ENCODE measurements at places on chromosomes 7 and 10.

GRCh38 chr10:116097239-116097784 is 175.7 kb downstream of the GFRA1 start:
- no peak for DNase-seq

- peak; percentile 8 for DNase-seq
Measured at GRCh38 chr10:7412237-7412927, 1.5 kb upstream of the SFMBT2 start.

DNA sequence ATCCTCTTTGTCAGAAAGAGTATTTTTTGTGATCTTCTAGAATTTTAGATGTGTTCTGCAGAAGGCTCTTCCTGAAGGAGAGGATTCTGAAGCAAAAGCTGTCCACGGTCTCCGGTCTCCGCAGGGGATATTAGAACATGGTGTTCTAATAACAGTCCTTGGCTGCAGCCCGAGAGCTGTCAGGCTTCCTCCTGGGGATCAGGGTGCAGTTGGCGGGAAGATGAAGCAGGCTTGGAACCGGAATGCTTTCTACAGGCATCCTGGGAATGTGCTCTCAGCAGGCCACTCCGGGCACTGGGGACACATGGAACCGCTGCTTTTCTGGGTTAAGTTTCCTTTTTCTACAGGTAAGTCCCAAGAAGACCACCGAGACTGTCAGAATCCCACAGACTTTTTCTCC is 118.6 kb upstream of the PARD3 start:
- DNase-seq, result no peak

- no peak for DNase-seq
Measured at GRCh38 chr10:125054669-125055268, 105.6 kb downstream of the CTBP2 start.

GRCh38 chr7:130372402-130373165 is 7.7 kb upstream of the CPA1 start:
- no peak for DNase-seq

DNA sequence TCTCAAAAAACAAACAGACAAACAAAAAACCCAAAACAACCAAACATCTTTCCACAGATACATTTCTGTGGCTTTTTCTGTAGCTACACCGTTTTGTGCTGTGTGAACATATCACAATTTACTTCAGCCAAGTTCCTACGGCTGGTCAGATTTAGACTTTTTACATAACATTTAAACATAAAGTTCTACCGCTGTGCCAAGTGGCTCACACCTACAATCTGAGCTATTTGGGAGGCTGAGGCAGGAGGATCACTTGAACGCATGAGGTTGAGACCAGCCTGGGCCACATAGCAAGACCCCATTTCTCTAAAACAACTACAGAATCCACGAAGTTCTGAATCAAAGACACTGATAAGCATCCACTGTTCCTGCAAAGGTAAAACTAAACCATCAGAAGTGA is 30.3 kb downstream of the DAGLB start:
- no peak for DNase-seq

DNA sequence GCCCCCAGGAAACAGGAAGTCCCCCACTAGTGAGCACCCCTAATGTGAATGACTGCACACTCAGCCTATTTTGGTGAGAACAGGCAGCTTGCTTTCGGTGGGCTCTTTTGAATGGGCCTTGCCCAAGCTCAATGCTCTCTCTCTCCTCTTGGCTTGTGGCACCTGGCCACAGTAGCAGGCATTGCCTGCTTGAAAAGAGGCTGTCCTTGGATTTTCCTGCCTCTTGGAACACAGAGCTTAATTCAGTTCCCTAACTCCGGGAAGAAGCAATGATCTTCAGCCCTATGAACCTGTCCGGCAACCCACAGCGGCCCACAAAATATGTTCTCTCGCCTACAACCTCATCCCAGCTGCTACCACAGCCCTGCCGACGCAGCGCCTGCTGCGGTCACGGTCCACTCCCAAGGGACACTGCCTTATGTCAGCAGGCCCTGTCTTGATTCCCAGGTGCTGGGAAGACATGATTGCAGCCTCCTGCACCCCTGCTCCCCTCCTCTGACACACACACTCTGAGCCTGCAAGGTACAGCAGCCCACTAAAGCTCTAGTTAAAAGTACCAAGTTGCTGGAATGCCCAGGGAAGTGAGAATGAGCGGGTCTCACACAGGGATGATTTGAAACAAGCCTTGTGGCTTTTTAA is 715.5 kb upstream of the GALNT17 start:
- no peak for DNase-seq

DNA sequence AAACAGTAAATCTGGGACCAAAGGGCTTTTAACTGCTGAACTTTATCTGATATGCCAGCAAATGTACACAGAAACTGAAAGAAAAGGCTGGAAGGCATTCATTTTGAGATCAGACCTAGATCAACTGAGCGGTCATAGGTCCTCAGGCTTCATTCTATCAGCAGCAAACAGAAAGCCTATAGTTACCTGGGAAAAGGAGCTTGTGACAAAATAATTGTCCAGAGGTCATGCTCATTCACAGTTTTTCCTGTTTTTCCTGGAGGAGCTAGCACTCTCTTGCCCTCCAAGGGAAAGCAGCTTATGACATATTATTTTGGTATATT is 320.2 kb downstream of the AHR start:
- no peak for DNase-seq

GRCh38 chr7:121300685-121301420 is 27.9 kb upstream of the WNT16 start:
- no peak for DNase-seq

- DNase-seq, result no peak
Measured at GRCh38 chr7:139004321-139005090, 23.3 kb upstream of the KIAA1549 start.

- DNase-seq, result peak; percentile 63
Measured at GRCh38 chr7:99380032-99380822, 5.7 kb downstream of the ARPC1B start.

DNA sequence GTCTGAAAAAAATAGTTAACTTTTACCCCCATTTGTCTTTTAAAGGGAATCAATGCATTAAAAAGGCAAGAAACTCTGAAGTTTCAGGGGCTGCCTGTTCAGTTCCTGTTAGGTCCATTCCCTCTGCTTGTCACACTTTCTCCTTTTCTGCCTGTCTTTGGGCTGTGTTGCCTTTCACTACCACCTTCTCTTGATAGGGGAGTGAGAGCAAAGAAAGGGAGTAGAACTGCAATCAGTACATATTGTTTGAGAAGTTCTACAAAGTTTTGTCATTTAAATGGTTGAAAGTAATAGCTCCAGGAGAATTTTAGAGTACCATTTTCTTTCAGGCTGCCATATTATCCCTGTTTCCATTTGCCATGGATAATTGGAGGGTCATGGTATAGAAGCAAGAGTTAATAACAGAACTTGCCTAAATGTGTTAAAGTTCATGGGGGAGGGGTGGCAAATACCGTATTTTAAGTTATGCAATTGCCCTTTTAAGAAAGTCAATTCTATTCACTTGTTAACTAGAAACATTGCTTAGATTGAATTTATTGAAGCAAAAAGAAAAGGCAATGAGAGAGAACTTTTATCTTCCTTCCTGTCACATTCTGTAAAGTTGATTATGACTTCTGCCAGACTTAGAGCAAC is 38.6 kb downstream of the MPLKIP start:
- no peak for DNase-seq

GRCh38 chr7:135748770-135749169 is at the start of gene FAM180A:
Gene FAM180A, minus strand, starts transcription at chr7:135748813. Its CDS starts 233 bp downstream, at chr7:135748580.
- no peak for DNase-seq

- no peak for DNase-seq
Measured at GRCh38 chr10:107103174-107104025, 61.1 kb downstream of the SORCS1 start.

GRCh38 chr10:95423164-95424005 is 132.6 kb upstream of the PDLIM1 start:
- no peak for DNase-seq

DNA sequence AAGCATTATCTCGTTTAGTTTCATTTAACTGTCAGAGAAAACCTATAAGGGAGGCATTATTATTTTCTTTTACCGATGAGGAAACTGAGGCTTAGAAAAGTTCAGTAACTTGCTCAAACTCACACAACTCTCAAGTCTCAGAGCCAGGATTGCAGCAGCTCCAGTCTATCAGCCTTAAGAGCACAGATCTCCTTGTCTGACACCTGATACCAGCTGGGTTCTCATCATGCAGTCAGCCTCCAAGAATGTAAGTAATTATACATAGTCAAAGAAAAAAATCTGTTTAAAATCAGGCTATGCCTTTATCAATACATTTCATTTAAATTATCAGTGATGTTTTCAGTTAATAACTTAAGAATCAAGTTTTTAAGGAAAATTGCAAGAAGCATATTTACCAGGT is 236.6 kb upstream of the TCF7L2 start:
- DNase-seq, result no peak

GRCh38 chr7:124460056-124460450 is 305.5 kb downstream of the GPR37 start:
- no peak for DNase-seq

- no peak for DNase-seq
Measured at GRCh38 chr7:29424984-29425309, 138.7 kb upstream of the PRR15 start.

GRCh38 chr10:101032637-101033224 is 1.7 kb downstream of the SFXN3 start:
- peak; percentile 54 for DNase-seq

- no peak for DNase-seq
Measured at GRCh38 chr10:132104471-132105301, 38.9 kb downstream of the JAKMIP3 start.

- DNase-seq, result no peak
Measured at GRCh38 chr7:520503-521161, 986 bp upstream of the PDGFA start.

DNA sequence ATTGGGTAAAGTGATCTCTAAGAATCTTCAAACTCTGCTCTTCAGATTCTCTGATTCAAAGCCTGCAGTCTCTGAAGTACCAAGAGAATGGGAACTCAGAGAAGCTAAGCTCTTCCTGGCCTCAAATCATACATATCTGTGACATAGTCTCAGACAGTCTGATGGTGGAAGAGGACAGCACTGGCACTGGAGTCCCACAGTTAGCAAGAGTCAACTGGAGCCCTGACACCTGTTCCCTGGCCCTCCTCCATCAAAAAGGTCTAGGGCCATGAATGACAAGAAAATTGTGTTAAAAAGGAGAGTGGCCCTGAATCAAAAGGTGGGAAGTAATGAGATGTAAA is 37.7 kb downstream of the PRSS2 start:
- no peak for DNase-seq

GRCh38 chr7:54907981-54908380 is 110.8 kb upstream of the EGFR start:
- no peak for DNase-seq

DNA sequence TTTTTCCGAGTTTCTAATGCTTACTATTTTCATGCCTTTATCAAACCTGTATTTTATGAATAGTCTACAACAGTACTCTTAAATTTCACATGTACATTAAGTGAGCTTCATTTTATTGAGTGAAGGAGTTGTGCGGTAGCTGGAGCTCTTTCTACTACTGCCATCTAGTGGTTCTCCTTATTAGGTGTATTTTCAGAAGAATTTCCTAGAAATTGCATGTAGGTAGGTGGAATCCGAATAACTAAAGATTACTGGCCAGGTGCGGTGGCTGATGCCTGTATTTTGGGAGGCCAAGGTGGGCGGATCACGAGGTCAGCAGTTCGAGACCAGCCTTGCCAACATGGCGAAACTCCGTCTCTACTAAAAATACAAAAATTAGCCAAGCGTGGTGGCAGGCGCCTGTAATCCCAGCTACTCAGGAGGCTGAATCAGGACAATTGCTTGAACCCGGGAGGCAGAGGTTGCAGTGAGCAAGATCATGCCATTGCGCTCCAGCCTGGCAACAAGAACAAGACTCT is 38.3 kb downstream of the LRRC72 start:
- peak; percentile 56 for DNase-seq

- peak; percentile 28 for DNase-seq
Measured at GRCh38 chr7:142866361-142867096, 11.7 kb downstream of the EPHB6 start.

GRCh38 chr10:130461631-130462030 is 325.4 kb downstream of the GLRX3 start:
- no peak for DNase-seq

DNA sequence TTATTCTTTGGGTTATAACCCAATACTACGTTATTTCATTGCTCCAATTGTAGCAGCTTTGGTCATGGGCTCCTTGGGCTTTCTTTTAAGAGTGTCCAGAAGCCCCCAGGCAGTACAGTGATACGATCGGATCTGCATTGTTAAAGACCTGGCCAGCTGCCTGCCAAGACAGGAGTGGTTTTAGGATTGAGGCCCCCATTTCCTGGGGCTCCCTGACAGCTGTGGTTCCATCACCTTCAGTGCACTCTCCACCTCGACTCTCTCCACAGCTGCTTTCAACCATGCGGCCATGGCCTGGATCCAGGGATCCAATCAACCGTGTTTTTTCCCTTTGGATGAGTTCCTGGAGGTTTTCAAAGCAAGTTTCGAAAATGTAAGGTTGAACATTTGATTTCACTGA is 123.4 kb upstream of the BTBD16 start:
- no peak for DNase-seq

GRCh38 chr7:64651203-64651602 is 14.7 kb upstream of the ZNF107 start:
- DNase-seq, result no peak

DNA sequence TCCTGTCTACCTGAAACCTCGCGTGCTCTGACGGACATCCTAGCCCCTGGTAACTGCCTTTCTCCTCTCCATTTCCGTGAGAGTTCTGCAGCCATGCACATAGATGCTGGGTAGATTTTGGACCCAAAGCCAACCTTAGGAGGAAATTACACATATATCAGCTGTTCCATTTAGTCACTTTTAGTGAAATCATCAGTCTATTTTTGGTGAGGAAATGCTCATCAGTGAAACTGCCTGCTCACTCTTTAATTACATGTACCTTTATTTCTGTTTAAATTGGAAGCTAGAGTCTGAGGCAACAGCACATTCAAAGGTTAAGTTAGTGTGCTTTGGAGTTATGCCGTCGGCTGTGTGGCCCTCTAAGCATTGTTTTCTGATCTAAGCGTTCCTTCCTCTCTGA is 231.3 kb downstream of the WDR37 start:
- DNase-seq, result no peak

- DNase-seq, result no peak
Measured at GRCh38 chr10:122738031-122738430, 38.4 kb upstream of the C10orf120 start.

DNA sequence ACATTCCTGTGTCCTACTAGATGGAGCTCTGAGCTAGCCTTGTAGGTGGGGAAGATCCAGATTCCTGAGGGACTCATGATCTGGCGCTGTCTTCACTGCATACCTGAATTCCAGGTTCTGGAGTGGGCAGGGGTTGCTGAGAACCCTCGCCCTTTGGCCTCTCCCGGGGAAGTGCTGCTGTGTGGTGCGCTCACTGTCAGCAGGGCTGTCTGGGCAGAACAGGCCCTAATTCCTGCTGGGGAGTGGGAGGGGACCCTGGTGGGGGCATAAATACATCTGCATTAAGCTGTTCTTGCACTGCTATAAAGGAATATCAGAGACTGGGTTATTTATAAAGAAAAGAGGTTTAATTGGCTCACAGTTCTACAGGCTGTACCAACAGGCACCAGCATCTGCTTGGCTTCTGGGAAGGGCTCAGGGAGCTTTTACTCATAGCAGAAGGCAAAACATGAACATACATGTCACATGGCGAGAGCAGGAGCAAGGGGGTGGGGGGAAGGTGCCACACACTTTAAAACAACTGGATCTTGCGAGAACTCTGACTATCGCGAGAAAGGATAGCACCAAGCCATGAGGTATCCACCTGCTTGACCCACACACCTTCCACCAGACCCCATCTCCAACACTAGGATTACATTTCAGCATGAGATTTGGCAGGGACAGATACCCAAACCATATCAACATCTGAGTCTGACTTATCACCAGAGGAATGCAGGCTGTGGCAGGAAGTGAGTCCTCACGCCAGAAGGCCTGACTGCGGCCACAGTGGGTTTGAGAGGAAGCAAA is 115.0 kb downstream of the ADCY1 start:
- no peak for DNase-seq

GRCh38 chr7:48466713-48467112 is 295.5 kb downstream of the ABCA13 start:
- no peak for DNase-seq

Data from CD4-positive, alpha-beta T cell treated with Interleukin-12 subunit alpha and Interleukin-12 subunit beta, for 1 hour (primary cell).